ENCODE measurements at places on chromosomes 13 and 19.
A peak's percentile ranks its signal among the peaks of the same experiment; 100 is the strongest.

DNA sequence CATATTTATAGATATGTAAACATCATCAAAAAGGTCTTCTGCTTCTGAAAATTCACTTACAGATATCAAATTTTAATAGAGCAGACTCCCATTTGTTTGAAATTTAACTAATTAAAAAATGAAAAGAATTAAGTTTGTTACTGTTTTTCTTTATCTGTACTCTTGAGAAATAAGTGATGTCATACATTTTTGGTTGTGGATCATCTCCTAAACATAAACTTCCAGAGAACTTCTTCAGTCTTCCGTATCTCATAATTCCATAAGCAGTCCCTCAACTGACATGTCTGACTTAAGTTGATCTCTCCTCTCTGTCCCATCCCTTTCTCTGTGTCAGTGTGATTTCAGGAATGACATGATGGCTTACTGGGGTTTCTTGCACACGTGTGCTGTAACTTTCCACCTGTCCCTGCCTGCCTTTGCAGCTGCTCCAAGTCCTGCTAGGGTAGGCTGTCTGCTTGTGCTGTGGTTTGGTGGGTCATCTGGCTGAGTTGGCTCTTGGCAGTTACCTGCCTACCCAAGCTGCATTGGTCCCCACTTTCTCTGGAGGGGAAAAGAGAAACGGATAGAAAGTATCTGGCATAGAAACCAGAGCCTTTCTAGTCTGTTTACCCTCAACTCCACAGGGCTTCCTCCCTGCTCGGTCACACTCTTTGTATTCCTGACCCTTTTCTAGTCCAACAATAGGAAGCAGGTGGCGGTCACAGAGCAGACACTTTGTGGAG lies 127.1 kb downstream of the GGACT start:
- no peak for DNase-seq

DNA sequence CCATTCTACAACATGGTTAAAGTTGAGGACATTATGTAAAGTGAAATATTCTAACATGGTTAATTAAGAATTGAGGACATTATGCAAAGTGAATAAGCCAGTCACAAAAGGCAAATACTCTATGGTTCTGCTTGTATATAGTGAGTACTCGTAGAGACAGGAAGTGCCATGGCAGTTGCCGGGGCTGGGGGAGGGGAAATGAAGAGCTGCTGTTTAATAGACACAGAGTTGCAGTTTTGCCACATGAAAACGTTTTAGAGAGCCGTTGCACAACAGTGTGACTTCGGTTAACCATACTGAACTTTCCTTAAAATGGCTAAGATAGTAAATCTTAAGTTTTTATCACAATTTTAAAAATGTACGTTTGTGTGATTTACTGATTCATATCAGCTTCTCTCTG lies 176.9 kb downstream of the SHISA2 start:
- no peak for DNase-seq

DNA sequence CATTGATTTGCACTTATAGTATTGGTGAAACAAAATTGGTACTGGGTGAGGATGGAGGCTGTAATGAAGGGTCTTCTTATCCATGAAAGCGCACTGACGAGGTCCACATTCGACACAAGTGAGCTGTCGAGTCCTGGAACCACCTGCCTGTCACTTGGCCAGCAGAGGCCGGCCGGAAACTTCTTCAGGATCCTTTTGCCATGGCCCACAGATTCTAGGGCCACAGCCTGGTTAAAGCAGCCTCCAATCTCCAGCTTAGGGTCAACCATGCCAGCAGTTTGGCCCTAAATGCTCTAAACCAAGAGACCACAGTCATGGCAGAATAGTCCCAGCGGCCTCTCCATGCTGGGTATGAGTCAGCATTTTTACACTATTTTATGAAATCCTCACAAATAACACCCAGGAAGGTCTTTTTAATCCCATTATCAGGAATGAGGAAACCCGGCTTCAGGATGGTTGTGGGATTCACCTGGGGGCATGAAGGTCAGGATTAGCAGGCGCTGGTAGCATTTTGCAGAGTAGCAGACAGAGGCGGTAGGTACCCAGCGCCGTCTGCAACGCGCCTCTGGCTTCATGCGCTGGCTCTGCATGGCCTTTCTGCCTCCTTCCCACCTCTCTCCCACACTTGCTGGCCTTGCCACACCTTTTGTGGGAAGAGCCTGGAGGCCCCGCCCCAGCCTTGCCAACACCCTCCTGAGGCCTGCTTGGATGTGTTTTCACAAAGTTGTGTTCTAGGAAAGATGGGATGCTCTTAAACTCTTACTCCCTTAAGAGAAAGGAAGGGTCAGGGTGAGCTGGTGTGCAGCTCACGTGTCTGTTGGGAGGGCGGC lies 15.2 kb downstream of the GAS6 start:
- DNase-seq: no peak

DNA sequence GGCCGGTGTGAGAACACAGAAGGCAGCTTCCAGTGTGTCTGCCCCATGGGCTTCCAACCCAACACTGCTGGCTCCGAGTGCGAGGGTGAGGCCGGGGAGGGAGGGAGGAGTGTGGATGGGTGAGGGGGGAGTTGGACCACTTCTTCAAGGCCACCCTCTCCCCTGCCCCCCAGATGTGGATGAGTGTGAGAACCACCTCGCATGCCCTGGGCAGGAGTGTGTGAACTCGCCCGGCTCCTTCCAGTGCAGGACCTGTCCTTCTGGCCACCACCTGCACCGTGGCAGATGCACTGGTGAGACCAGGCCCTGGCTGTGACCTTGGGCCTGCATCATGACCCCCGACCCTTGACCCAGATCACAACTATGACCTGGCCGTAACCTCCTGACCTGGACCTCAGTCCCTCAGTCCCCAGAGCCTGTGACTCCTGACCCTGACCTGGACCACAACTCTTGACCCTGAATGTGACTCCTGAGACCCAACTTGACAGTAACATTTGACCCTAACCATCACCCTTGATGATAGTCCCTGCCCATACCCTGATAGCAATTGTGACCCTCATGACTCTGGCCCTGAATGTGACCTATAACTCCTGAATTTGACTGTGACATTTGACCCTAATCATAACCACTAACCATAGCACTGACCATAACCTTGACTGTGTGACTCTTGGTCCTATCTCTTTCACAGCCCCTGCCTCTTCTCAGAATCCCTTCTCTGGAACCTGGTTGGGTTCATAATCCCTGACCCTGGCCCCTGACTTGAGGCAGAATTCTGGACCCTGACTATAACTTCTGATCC lies 10.9 kb downstream of the LTBP4 start:
- DNase-seq: no peak

DNA sequence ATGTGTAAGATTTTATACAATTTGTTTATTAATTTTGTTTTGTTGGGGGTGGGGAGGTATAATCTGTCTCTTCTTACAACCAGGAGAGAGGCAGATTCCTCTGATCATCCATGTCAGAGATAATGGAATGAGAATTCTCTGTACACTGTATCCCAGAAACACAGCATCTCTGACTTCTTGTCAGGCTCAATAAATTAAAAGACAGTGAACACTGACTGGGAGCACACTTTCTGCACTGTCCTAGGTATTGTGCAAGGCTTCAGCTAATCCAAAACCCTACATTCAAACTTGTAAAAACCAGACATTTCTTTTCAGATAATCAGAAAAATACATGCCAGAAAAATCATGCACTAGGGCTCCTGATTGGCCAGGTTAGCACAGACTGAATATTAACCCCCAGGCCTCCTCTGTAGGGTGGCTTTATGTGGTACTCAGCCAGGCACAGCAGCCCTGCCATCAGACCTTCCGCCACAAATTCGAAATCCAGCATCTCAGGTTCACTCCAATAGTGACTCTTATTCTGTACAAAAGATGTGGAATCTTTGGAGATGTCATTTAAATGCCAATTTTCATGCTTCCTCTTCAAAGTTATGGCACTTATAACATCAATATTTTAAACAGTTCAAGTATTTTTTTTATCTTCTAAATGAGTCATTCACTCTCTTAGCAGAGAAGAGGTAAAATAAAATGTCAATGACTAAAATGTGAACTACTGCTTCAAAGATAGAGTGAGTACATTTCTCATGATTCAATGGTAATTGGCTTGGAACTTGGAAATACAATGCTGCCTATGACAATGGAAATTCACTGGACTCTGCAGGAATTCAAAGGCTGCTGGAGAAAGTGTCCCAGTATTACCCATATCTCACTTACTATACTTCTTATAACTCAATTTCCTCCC lies 211.5 kb downstream of the KLF12 start:
- no peak for DNase-seq

DNA sequence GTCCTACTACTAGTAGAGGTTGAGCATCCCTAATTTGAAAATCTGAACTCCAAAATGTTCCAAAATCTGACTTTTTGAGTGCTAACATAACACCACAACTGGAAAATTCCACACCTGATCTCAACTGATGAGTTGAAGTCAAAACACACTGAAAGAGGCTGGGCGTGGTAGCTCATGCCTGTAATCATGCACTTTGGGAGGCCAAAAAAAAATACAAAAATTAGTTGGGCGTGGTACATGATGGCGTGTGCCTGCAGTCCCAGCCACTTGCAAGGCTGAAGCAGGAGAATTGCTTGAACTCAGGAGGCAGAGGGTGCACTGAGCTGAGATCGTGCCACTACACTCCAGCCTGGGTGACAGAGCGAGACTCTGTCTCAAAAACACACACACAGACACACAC lies 29.9 kb downstream of the USP12 start:
- DNase-seq: no peak

- DNase-seq: no peak
These were observed 239.4 kb downstream of the COL4A1 start for GRCh38 chr13:110067355-110068175.

DNA sequence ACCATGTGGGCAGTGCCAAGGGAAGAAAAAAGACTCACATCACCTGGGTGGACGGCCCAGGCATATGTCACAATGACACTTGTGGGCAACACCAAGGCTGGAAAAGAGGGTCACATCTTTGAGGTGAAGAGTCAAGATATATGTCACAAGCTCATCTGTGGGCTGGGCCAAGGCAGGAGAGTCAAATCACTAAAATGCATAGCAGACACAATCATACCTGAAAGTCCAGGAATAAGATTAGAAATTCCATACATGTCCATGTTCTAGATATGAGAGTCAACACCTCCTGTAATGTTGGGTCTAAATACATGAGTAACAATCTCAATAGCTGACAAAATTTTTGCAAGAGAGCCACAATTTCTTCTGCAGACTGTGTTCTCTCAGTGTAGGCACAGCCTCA lies 145.0 kb downstream of the ZNF675 start:
- DNase-seq: no peak

- DNase-seq: no peak
These were observed 9.5 kb downstream of the NALCN start for GRCh38 chr13:101406791-101407190.

DNA sequence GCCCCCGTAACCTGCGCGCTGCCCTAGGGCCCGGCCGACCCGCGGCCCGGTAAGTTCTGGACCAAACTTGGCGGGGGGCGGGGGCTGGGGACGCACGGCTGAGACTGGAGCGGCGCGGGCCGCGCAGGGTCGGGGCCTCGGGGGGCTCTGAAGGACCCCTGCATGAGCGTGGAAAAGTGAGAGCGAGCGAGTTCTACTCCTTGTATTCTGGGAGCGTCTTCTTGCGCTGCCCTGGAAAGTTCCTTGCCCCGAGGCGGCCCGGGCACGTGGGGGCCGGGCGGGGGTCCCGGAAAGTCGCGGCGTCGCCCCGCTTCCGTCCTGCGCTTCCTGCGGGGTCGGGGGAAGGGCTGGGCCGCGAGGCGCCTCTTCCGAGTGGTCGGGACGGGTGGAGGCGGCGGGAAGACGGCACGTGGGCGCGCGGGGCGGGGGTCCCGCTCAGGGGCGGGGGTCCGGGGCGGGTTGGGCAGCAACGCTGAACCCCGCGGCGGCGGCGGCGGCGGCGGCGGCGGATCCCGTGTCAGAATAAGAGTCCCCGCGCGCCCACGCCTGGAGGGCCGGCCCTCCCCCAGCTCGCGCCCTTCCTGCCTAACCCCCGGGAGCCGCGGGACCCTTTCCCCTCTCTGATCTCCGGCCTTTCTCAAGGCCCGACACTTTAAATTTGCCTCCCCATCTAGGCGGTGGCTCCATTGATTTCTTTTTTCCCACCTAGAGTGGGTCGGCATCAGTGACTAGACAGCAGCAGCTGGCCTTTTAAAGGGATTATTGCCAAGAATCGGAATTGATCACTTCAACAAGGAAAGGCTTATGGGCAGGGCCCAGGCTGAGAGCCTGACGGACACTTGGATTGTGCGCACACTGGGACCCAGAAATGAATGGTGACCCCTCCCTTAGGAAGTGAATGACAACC lies 749 bp downstream of the GATAD2A start:
- DNase-seq: no peak

DNA sequence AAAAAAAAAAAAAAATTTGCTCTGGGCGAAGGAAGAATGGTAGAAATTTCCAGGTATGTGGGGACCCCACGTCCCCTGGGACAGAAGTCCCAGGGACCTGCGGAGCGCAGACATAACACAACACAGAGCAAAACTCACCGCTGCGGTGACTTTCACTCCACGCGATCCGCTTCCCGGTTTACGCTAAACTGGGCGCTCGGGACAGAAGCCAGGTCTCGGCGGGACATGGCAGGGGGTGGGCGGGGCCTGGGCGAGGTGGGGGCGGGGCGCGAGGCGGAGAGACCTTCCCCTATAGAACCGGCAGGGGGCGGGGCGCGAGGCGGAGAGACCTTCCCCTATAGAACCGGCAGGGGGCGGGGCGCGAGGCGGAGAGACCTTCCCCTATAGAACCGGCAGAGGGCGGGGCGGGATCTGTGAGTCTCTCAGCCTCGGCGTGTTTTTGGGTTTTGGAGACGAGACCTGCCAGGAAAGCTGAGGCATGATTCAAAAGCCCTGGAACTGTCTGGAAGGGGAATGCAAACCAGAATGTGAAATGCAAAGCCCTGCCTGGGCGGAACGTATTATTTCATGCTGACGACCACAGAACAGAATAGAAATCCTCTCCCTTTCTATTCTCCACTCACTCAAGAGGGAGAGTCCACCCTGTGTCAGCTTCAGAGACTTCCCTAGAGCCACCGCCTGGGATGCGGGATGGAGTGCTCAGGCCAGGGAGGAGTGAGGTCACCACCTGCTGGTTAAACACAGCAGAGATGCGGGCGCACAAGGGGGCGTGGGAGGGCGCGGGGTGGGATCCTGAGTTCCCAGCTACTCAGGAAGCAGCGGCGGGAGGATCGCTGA lies 20.2 kb upstream of the ERVV-1 start:
- DNase-seq: peak; percentile 40

- no peak for DNase-seq
These were observed 1.7 kb downstream of the MAP3K10 start for GRCh38 chr19:40192758-40193586.

DNA sequence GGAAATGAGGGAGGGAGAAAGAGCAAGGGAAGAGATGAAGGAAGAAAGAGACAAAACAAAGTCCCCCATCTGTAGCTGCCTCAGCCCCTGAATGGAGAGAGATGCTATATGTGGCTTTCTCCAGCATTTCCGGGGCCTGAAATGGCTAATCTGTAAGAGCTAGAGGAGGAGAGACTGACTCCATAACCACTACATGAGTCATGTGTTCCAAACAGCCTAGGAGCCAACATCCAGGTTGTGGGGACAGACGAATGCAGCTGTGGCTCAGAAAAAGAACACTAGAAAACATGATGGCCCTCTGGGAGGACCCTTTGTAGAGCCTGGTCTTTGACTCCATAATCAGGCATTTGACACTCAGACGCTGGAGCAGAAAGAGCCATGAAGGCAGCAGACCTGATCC lies 292.0 kb upstream of the ZNF507 start:
- DNase-seq: no peak

- no peak for DNase-seq
These were observed 3.0 kb downstream of the PEG3 start for GRCh38 chr19:56837492-56838023.

All from brain pericyte (primary cell).